Left kidney (tissue), 8 donors: ENCODE measurements at places on chromosomes 2 and 18. TPM values are rescaled to one million over a fixed set of nuclear protein-coding genes. Genes with fewer than 3 reads are reported as not detected.

Gene ELOA2
- polyA plus RNA-seq: not detected

Gene EDAR
- 3.1 TPM for polyA plus RNA-seq

Gene BCL2
- polyA plus RNA-seq: 25.2 TPM

Gene DES
- 5.9 TPM for polyA plus RNA-seq

Gene REG3G
- polyA plus RNA-seq: not detected

Gene DCDC2C
- polyA plus RNA-seq: 0.65 TPM

Gene SPR
- polyA plus RNA-seq: 8.5 TPM

Gene CCDC121
- 12.0 TPM for polyA plus RNA-seq

Gene NT5DC4
- polyA plus RNA-seq: 0.83 TPM

Gene RND3
- polyA plus RNA-seq: 49.9 TPM

Gene PPP1R1C
- polyA plus RNA-seq: 3.5 TPM

GRCh38 chr2:198296665-198297308 is 492.4 kb downstream of the PLCL1 start:
- peak; percentile 77 for DNase-seq

DNA sequence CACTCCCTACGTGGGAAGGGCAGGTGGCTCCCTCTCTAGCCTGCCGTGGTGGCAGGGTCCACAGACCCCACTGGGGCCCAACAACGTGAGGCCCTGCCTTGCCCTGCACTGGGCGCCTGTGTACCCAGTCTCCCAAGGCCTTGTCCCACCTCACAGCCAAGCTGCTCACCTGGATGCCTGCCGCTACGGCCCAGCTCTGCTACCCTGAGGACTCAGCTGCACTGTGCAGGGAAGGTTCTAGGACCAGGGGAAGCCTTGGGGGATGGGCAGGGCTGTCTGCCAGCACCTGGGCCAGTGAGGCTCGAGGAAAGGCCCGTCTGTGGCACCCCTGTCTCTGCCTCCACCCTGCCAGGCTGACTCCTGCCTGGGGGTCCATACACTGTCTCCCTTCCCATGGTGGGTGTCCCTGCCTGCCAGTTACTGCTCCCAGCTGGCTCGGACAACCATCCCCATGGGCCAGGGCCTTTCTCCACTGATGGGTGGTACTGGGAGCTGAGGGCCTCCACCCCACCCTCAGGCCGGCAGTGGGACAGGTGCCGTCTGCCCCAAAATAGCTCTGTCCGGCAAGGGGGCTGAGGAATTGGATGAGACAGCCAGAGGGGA is 33.2 kb downstream of the HS6ST1 start:
- DNase-seq: no peak

GRCh38 chr18:80238651-80239260 is 8.6 kb downstream of the PARD6G start:
- no peak for DNase-seq

DNA sequence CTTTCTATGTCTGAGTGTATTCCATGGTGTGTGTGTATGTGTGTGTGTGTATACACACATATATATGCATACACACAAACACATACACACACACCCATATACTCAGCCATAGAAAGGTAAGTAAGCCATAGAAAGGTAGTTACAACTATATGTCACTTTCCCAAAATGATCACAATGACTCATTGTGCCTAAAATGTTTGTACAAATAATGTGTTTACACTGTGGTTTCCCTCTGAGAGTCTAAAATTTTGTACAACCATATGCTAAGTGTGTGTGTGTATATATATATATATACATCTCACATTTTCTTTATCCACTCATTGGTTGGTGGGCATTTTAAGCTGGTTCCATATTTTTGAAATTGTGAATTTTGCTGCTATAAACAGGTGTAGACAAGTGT is 55.3 kb upstream of the CSRNP3 start:
- DNase-seq: no peak

GRCh38 chr2:105460048-105460732 is 61.3 kb upstream of the FHL2 start:
- DNase-seq: no peak

- DNase-seq: no peak
These were observed 230.4 kb upstream of the AGAP1 start for GRCh38 chr2:235263205-235264120.

DNA sequence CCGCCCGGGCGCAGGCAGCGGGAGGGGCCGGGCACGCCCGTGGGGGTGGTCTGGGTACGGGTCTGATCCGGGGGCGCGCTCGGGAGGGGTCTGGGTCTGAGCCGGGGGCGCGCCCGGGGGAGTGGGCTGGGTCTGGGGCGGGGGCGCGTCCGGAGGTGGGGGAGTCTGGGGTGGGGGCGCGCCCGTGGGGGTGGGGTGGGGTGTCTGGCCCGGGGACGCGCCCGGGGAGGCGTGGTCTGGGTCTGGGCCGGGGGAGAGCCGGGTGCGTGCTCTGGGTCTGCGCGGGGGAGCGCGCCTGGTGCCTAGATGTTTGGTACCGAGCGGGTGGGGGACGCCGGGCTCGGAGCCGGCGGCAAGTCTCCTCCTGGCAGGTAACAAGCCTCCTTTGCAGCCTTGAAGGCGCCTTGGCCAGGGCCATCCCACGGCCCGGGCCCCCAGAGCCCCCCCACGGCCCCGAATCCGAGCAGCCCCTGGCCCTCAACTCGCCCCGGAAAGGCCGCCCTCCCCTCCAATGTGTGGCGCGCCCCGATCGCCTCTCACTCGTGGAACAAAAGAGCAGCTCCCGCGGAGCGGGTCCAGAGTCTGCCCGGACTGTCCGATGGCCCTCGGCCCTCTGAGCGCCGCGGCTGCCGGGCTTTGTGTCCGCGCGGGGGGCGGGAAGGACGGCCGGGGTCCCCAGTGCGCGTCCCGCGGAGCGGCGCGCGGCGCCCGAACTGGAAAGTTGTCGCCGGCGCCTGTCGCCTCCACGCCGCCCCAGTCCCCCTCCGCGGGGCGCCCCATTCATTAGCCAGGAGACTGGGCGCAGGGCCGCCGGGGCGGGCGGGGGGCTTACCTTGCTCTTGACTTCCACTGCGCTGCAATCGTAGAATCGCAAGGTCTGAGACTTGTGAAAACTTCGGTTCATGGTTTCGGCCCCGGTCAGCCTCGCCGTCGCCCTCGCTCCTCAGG is 595 bp downstream of the PARD6G start:
- DNase-seq: peak; percentile 19

DNA sequence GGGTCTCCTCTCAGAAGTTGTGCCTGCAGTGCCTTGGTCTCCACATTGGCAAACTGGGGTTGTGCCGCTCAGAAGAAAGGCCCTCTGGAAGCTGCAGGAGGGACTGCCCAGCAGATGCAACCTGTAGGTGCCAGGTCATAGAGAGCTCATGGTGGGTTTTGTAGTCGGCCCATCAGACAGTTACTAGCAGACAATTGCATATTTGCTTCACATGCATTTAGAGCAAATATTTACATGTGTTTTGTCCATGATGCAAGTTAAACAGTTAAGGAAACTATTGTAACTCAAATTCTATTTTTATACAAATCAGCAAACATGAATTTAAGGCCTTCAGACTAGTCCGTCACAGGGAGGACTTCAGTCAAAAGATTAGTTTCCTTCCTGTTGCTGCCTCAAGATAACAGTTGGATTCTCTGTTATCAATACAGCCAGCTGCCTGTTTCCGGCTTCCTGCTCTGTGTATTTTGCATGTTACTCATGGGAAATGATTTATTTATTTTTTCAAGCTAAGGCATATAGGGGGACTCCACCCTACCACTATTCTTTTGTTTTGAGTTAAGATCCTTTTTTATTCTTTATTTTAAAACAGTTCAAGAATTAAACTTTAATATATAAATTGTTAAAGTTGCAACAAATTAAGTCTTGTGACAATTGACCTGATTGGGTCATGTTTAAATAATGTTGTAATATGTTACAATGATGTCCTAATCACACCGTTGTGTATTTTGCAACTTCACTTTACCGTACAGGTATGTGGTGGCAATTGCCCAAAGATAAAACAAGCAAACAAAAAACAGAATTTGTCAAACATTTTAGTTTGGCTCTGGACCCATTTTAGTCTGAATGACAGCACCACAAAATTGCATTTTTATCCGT is 133.5 kb downstream of the SPTBN1 start:
- DNase-seq: no peak

DNA sequence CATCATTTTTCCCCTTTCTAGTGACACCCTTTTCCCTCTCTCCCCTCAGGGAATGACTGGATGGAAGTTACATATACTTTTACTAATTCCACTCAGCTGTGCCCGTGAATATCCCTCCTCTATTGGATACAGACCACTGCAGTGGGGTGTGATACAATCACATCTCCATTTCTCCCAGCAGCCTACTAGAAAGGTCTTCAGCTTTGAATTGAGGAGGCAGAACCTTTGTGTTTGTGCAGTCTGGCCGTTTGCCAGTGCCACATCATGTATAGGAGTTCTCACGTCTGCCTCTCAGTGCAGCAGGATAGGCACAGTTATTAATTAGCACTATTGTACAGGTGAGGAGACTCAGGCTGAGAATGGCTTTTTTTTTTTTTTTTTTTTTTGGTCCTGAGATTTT is 16.4 kb downstream of the TNFRSF11A start:
- no peak for DNase-seq

DNA sequence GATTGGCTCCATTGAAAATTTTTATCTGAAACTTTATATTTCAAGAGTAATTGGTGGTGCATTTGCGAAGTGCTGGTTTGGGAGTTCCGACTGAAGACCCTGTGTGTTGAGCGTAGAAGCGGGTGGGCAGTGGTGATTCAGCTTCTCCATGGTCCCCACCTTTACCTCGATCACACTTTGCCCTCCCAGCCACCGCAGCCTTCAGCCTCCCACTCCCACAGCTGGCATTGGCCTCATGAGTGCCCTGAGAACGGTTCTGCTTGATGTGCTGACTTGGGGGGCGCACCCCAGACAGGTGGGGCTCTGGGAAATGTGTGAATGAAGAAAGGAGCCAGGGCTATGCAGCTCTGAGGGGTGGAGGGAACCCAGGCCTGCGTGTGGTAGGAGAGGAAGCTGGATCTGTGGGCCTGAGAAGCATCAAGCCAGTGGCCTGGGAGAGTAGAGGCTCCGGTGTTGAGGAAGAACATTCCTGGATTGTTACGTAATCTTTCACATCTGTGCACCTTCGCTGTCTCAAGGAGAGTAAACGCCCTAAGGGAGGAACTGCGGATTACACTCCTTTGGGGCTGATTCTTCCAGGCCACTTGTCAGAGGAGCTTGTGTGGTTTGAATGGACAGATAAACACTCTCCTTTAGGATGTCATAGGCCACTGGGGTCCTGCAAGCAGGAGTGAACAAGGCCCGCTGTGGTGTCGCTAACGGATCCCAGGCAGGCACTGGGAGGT is 83.8 kb downstream of the NPAS2 start:
- DNase-seq: no peak

GRCh38 chr2:235810252-235810651 is 316.4 kb downstream of the AGAP1 start:
- DNase-seq: no peak

DNA sequence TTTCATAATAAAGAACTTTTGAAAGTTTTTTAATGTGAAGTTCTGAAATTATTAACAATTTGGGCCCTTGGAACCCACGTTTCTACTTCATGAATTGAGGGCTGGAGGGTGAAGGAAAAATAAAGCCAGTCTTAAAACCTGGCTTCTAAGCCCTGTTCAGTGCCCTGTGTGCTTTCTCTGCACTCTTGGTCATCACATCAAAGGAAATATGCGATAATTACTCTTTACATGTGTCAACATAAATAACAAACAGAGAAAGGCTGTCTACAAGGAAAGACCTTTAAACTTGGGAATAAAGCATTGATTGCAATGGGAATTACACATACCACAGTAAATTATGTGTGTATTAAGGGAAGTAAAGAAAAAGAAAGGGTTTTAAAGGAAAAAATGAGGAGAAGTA is 150.7 kb upstream of the KLF7 start:
- DNase-seq: no peak

DNA sequence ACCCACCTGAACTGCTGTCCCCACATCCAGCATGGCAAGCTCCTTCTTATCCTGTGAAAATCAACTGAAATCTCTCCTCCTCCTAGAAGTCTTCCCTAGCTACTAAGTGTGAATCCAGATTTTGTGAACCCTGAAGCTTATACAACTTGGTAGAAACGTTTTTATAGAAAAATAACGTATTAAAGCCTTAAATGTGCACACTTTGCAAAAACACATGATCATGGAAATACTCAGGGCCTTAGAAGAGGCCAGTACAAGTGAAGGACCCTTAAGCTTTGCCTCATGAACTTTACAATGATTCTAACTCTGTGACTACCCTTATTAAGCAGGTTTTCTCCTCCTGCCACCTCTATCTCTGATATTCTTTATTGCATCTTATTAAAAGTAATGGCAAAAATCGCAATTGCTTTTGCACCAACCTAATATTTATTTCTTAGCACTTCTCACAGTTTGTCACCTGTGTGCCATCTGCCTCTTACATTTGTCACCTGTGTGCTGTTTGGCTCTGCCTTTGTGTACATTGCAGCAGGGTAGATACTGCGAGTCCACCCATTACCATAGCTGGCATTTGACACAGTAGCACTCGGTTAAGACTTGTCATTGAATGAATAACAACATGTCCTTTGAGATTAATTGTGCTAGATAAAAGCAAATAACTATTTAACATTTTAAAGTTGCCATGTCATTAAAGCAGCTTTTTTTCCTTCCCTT is 42.2 kb downstream of the FRZB start:
- DNase-seq: no peak

GRCh38 chr18:46787674-46788073 is 30.8 kb upstream of the ST8SIA5 start:
- no peak for DNase-seq

DNA sequence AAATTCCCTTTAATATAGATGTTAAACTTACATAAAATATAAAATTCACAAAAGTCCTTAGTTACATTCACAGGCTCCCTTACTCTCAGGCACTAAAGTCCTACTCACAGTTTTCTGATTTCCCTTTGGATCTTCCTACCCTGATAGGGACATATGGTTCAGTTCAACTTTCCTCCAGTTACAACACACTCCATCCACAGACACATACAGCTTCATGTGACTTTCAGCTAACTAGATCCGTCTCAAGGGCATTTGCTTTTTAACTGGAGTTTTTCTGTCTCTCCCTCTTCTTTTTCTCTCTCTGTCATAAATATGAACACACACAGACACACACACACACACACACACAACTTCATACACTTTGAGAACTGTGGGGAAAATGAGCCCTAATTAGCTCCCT is 419.2 kb downstream of the LRP1B start:
- no peak for DNase-seq

GRCh38 chr2:138223319-138223718 is 259.0 kb downstream of the HNMT start:
- DNase-seq: no peak

- DNase-seq: no peak
These were observed 10.7 kb upstream of the RNU4ATAC start for GRCh38 chr2:121519732-121520640.

GRCh38 chr2:134537702-134538101 is 181.1 kb downstream of the TMEM163 start:
- DNase-seq: no peak

DNA sequence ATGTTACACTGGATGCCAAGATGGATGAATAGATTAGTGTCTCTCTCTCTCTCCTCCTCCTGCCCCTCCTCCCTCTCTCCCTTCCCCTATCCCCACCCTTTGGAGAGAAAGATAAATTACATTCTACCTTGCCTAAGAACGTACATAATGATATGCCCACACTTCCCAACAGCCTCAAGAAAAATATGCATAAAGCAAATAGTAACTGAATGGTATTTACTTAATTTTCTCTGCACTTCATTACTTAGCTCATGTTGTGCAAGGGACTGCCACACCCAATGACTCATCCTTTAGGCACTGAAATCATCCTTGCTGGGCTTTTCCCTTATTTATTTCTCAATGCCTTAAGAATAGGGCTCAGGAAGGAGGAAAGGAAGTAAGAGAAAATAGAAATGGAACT is 137.3 kb upstream of the PID1 start:
- DNase-seq: no peak

- no peak for DNase-seq
These were observed 154.1 kb downstream of the SMAD7 start for GRCh38 chr18:48796491-48797205.
